ENCODE measurements at places on chromosomes 16 and 17. TPM values are rescaled to one million over a fixed set of nuclear protein-coding genes. Genes with fewer than 3 reads are reported as not detected.

DNA sequence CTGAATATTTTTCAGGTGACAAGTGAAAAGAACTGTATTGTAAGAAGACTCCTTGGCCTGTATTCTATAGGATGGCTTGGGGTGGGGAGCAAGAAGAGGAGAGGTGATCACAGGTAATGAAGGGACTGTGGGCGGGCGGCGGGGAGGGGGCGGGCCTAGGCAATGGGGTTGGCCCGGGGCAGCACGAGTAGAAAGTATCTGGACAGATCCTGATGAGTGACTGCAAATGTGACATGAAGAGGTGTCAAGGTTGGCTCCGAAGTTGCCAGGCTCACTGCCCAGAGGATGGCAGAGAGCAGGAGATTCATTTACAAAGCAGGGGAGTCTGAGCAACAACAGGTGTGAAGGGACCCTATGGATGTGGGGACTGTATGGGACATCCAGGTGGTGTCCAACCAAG is 10.8 kb upstream of the G6PC1 start:
- no peak for DNase-seq

KRTAP4-9 gene
- total RNA-seq = 0.57 TPM

- DNase-seq = no peak
Observed at GRCh38 chr16:54538276-54538675, 251.7 kb upstream of the IRX3 start.

GRCh38 chr16:31082368-31083045 is 6.2 kb downstream of the PRSS53 start:
- no peak for DNase-seq

DNA sequence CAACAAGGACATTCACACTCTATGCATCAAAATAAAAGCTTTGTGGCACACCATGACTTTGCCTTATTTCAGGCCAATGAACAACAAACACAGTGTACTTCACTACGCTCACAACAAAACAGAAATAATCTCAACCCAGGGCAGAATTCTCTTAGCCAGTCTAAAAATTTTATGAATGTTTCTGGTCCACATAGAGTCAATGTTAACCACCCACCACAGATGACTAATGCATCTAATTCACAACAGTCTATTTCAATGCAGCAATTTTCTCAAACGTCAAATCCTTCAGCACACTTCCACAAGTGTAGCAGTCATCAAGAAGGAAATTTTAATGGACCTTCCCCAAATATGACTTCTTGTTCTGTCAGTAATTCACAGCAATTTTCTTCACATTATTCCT is 101.7 kb downstream of the CHD9 start:
- DNase-seq = no peak

GRCh38 chr17:76501018-76501826 is at the start of gene RHBDF2:
RHBDF2 (minus strand) TSS chr17:76501423; CDS start chr17:76481524, 19,899 bp downstream.
- DNase-seq = peak; percentile 63

DNA sequence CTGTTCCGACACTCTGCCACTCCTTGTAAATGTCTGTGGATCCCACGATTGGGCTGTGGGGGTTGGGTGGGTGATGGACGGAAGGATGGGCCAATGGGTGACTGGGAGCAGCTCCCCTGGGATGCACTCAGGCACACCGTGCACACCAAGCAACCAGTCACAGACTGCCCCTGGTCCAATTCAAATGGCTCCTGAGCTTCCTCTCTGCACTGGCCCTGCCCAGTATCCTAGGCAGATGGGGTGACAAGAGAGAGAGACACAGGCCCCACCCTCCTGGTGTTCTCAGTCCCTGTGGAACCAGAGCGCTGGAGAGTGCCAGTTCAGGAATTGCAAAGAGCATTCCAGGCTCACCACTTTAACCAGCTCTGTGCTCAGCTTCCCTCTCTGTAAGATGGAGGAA is 32.8 kb downstream of the BEAN1 start:
- DNase-seq = no peak

GRCh38 chr16:29313559-29314048 is 92.9 kb downstream of the NPIPB11 start:
- DNase-seq = no peak

TNFRSF17 gene
- total RNA-seq = not detected

ZG16B gene
- 0.20 TPM for total RNA-seq

NXPH3 gene
- total RNA-seq = 0.06 TPM

- no peak for DNase-seq
Observed at GRCh38 chr17:79800325-79801155, 3.7 kb upstream of the CBX8 start.

ITGA2B gene
- not detected for total RNA-seq

GRCh38 chr17:75102385-75102821 is 7.4 kb upstream of the ARMC7 start:
- no peak for DNase-seq

GRCh38 chr17:14048169-14048568 is 21.1 kb upstream of the COX10 start:
- no peak for DNase-seq

SKAP1 gene
- total RNA-seq = not detected

GRCh38 chr17:18315961-18316360 is 868 bp downstream of the SMCR8 start:
- no peak for DNase-seq

IL4R gene
- 21.8 TPM for total RNA-seq

GRCh38 chr17:57097832-57098421 is 12.9 kb downstream of the AKAP1 start:
- peak; percentile 37 for DNase-seq

C16orf86 gene
- total RNA-seq = 2.5 TPM

DNA sequence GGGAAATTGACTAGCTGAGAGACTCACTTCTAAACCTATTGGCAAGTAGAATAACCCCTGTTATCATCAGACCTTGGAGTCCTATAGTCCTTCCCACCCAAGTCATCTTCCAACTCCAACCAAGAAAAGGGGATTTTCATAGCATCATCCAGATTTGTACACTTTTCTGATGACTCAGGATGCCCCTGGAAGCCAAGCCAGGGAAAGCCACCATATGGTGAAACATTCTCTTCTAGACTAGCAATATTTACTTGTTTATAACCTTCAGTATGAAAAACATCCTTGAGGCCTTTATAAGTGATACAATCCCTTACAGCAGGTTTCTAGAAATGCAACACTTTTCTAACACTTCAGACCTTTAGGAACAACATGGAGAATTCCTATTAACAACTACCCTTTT is 618.8 kb upstream of the CDH11 start:
- DNase-seq = no peak

DNA sequence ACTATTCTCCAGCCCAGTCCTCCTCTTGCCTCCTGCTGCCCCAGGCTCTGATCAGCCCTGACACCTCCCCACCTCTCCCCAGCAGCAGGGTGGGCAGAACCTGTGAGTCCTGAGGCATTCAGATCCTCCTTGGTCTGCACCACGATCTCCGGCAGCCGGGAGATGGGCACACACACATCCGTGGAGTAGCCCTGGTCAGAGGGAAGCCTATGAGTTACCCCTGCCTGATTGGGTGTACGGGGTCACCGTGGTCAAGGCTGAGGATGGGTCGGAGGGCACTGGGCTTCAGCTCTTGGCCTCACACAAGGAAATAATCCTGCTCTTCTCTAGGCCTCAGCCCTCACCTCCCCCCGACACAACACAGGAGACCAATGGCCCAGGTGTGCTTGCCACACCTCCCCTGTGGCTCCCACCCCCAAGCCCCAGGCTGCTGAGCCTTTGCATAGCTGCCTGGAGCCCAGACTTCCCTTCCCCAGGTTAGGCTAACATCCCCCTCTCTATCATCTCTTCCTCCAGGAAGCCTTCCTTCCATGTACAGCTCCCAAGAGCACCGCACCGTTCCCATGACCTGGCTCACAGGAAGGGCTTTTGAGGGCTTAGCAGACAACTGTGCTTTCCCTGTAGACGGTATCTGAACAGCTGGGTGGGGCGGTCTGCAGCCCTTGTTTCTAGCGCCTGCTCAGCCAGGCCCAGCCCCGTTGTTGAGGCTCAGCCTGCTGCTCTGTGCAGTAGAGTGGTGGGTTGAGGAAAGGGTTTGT is 3.7 kb downstream of the LDHD start:
- DNase-seq = no peak

- no peak for DNase-seq
Observed at GRCh38 chr16:66250686-66251431, 115.6 kb upstream of the CDH5 start.

GRCh38 chr17:73271072-73271471 is 9.4 kb upstream of the CPSF4L start:
- no peak for DNase-seq

GP2 gene
- not detected for total RNA-seq

DNA sequence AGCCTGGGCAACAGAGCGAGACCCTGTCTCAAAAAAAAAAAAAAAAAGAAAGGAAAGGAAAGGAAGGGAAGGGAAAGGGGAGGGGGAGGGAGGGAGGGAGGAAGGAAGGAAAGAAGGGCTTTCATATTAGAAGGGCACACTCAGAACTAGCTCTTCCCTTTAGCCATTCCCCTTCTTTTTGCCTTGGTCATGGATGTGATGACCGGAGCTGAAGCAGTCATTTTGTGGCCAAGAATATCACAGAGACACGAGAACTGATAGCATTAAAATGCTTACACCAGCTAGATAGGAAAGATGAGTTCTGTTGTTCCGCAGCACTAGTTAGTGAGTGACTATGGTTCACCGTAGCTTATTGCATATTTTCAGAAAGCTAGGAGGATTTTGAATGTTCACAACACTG is 32.8 kb upstream of the TNRC6A start:
- no peak for DNase-seq

GRCh38 chr16:84547546-84548061 is 43.1 kb upstream of the MEAK7 start:
- no peak for DNase-seq

NLRC3 gene
- total RNA-seq = 0.11 TPM

BAIAP3 gene
- 0.13 TPM for total RNA-seq

RCVRN gene
- total RNA-seq = not detected

DNA sequence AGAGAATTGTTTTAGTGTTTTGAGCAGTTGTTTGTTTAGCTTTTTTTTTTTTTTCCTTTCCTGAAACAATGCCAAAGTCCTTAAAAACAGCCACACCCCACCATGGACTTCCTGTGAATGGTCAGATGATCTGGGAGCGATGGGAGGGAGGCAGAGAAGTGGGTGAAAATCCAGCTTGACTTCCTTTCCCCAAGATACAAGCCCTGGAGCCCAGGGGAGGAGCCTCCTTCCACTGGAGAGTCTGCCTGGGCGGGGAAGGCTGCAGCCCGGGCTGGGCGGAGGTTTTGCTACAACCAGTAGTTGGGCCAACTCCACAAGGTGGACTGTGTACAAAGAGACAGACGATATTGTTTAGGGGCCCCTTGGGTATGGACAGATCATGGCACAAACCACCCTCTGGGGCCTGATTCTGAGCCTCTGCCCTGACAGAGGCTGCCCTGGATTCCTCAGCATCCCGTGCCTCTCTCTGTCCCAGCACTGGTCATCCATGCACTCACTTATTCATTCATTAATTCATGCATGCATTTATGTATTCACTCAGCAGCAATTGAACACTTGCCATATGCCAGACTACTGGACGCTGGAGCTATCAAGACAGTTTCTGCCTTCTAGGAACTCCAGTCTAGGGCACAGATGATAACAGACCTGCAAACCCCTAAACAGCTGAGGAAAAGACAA is 29.8 kb downstream of the WSB1 start:
- peak; percentile 58 for DNase-seq

ADAP2 gene
- total RNA-seq = not detected

SCIMP gene
- not detected for total RNA-seq

HOXB7 gene
- 17.8 TPM for total RNA-seq

DNA sequence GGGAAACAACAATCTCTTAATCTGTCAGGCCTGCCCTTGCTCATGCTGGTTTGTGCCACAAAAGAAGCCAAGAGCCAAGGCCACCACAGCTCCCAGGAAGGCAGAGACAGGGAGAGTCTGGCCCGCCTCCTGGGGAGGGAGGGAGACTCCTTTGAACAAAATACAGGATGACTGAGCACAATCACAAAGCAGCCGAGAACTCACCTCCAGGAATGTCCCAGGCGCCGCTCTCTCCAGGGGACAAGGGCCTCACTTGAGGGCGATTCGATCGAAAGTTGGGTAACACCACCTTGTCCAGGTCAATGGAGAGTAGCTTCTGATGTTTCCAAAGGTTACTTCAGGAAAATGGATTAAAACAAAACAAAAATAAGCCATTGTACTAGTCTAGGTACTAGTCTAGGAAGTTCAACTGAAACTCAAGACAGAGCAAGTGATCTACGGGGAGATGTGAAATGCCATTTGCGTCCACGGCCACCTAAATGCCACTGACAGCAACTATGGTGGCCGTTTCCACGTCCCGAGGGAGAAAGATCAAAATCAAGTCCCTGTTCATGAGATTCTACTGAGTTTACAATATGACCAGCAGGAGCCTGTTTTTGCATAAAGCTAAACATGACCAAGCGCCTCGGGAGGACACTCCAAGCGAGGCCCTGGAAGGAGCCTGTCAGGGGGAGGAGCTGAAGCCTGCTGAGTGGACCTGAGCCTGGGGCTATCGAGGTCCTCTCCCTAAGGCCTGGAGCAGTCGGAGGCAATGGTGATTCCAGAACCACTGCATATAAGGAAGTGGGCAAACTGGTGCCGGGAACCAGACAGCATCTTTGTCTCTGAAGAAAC is 13.4 kb upstream of the SLC38A8 start:
- no peak for DNase-seq

SLC22A31 gene
- not detected for total RNA-seq

- peak; percentile 74 for DNase-seq
Observed at GRCh38 chr17:73191443-73192205, 1.2 kb upstream of the COG1 start.

GRCh38 chr16:79402356-79402755 is 198.2 kb downstream of the MAF start:
- no peak for DNase-seq

DNA sequence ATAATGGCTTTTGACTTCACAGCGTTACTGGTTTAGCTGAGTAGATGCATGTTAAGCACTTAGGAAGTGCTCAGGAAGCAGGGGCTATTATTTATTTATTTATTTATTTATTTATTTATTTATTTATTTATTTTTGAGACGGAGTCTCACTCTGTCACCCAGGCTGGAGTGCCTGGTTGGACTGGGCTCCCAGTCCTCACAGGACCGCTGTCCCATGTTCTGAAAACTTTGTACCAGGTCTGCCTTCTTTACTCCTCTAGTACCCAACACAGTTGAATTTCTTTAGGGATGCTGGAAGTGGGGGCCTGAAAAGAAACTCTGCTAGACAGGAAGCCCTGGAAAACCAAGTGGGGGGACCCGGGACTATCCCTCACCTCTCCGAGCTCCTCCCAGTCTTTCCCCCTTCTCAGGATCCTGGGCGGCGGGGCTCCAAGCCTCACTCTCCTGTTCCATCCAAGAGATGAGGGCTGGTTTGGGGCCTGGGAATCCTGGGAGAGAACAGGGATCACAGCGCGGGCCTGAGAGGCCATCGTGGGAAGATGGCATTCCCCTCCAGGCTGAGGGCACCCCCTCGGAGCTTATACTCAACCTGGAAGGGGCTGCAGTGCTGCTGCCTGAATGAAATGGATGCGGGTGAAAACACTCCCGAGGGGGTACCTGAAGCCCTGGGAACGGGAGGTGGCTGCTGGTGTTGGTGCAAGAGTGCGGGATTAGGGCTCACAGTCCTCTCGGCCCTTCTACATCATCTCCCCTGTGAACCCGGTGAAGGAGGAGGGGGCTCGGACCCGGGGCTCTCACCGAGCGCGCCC is 674 bp downstream of the ZNF688 start:
- DNase-seq = no peak

All from HT1080 (cell line).